ENCODE measurements at places on chromosomes 5 and 9.

DNA sequence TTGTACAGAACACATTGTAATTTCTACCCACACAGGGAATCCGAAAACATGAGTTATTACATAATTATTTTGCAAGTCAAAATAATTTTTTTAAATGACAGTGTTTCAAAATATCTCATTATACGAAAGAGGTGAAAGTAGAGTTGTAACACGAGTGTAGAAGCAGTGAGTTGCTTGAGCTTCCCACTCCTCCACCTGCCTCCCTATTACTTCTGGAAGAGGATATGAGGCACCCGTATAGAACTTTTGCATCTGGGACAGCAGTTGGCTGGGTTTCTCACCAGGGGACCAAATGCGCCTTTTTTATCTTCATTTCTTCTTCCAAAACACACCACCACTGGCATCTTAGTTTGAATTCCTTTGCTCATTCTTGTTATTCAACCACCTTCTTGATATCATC is 779.0 kb upstream of the COX7C start:
- DNase-seq = no peak

- no peak for DNase-seq
Observed at GRCh38 chr9:81627481-81627880, 61.9 kb downstream of the TLE1 start.

DNA sequence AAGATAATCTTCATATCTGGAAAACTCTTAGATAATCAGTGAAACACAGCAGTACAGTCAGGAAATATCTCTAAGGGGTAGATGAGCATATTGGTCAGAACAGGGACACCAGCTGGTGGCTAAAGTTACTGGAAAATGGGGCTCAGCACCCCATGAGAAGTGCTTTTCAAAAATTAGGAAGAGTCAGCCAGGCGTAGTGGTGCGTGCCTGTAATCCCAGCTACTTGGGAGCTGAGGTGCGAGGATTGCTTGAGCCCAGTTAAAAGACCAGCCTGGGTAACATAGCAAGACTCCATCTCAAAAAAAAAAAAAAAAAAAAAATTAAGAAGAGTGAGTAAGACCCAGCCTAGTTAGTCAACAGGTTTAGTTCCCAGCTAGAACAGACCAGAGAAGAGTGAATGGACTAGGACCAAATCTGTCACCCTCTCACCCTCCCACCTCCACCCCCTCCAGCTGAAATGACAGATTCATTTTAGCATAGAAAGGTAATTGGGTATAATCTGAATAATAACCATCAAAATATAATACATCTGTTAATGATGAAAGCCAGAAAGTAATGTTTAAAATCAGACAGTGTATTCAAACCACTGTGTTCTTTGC is 120.9 kb downstream of the CDC42SE2 start:
- DNase-seq = no peak

DNA sequence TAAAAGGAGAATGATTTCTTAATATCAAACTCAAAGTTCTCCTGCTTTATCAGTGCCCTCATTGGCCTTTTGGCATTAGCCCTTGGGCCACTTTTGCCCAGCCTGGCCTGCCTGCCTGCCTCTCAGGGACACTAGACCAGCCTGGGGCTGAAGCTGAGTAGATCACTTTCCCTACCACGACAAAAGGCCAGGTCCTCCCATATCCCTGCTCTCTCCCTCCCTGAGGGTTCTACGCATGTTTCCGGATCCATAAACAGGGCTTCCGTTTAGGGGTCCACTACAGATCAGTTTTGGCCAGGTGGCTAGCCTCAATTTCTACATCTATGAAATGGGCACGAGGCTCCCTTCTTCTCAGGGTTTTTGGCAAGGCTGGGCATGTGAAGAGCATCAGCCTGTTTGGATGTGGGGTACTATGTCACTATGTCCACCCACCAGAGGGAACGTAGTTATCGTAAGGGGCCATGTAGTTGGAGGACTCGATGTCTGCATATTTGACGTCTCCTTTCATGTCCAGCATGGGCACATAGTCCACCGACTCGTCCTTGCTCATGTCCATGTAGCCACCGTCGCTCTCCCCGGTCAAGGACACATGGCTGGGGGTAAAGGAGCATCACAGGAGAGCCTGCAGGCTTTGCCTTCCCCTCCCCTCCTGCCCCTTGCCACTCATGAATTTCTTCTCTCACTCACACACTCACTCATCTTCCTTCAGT is 34.0 kb downstream of the PDGFRB start:
- no peak for DNase-seq

DNA sequence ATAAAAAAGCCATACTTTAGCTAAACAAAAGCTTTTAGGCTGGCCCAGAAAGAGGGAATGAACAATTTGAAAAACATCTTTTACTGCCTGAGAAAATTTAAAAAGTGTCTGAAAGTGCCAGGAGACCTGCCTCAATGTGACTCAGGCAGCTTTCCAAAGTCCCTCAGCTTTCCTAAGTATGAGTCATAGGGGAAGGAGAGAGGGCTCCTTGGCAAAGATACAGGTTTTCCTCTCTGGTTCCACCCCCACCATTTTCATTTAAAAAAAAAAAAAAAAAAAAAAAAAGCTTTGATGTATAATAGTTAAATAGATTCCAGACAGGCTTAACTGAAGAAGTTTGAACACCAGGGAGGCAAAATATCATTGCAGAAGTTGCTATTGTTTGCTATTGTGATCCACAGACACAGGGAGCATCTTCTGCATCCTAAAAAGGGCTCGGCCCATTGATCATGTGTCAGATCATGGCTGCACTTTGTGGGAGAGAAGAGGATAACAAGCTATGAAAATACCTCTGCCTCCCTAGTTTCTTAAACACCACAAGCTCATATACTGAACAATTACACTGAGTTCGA is 71.5 kb downstream of the MRPS27 start:
- DNase-seq = no peak

DNA sequence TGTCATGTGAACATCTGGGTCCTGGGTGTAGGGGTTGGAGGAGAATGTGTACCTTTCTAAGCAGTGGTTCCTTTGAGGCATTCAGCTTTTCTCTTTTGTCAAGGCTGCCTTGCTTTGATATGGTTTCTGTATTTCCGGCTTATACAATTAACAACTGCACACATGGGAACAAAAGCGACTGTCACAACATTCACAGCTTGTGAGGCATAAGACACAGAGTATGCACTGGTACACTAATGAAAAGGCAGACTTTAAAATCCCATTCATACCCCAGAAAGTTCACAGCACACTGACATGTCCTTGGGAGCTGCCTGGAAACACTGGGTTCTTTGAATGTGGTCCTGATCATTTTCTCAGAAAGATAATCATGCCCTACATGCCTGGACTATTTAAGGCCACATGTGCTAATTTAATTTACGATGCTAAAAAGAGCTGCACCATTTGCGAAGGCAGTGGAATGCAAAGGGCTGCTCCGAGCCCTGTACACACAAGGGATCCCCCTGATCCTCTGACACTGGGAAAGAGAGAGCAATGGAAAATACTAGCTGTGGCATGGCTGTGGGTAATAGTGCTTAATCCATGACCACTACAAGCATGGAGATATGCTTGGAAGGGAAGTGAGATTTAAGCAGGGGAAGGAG is 131.8 kb downstream of the EFNA5 start:
- DNase-seq = no peak

DNA sequence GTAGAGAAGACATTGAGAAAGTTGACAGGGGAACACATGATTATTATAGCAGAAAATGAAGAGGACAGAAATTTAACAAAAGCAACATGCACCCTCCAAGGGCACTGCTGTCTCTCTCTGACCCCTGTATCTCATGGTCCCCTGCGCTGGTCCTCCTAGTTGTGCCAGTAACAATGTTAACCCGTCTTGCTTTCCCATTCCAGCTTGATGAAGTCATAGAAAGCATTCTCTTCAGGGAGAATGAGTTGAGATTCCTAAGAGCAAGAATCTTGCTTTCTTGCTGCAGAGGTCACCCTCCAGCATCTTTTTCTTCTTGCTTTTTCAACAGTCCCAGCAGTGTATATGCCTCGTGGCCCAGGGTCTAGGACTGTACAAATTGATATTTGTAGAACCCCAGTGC is 279.6 kb upstream of the ADAMTSL1 start:
- no peak for DNase-seq

DNA sequence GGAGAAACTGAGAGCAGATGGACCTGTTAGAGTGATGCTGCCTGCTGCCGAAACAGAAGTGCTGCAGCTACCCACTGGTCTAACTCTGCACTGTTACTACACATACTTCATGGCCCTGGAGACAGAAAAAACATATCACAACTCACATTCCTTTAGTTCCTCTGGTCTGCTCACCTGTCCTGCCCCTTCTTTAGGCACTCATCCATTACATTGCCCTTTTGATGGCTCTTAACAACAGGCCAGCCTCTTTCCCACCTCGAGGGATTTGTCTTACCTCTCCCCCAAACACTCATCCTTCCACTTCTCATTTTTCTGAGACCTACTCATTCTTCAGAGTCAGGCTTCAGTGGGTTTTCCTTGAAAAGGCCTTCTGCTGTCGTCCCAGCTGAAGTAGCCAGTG is 49.2 kb downstream of the KCTD16 start:
- DNase-seq = no peak

DNA sequence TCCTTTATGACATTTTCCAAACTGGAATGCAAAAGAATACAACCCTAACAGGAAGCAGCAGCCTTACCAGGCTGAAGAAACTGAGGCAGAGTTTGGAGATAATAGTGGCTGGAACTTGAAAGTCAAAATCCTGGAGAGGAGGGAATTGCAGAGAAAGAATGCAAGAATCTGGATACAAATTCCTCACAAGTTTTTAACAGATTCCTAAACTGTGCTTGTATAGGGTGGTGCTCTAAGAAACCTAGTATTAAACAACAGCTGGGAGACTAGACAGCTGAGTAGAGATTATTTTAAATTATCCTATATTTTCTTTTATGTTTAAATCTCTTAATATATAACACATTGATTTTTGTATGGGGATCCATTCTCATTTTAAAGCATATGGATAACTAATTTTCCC is 30.7 kb downstream of the INVS start:
- no peak for DNase-seq

DNA sequence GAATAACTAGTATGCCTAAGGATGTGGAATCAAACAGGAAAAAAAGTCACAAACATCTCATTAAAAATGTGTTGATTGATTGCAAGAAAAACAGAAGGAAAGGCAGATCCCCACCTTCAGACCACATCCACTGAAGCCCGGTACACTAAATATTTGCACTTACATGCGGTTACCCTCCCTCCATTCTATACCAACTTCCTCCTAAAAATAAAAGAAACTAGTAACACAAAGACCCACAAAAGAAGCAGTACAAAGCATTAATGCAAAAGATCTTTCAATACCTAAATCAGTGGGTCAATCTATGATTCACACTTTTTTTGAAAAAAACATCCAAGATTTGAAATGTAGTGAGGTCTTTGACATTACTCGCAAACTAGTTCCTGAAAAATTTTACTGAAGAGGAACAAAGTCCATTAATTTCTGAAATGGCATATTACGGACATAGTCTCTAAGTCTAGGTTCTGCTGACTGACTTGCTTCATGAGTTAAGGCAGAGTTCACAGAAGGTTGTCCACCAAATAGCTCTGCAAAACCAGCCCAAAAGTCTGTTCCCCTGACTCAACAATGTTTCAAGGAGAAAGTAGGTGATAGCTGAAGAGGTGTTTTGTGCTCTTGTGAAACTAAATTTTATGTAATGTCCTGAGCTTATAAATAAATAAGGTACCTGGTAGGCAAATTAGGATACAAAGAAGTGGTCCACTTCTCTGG is 100.7 kb downstream of the PAM start:
- DNase-seq = peak; percentile 38

GRCh38 chr9:115146581-115147021 is 28.6 kb upstream of the TNC start:
- DNase-seq = no peak

DNA sequence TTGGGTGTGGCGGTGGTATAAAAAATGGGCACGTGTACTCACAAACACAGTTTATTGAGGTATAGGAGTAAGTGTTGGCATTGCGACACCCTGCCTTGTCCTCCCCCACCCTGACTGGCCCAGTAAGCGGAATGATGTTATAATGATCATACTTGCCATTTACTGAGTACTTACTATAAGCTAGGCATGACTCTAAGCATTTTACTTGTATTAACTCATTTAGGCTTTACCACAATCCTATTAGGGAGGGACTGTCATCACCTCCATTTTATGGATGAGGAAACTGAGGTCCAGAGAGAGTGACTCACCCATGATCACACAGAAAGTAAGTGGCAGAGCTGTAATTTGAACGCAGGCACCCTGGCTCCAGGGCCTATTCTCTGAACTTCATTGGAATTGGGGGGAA is 2.3 kb downstream of the SMIM3 start:
- DNase-seq = peak; percentile 81

DNA sequence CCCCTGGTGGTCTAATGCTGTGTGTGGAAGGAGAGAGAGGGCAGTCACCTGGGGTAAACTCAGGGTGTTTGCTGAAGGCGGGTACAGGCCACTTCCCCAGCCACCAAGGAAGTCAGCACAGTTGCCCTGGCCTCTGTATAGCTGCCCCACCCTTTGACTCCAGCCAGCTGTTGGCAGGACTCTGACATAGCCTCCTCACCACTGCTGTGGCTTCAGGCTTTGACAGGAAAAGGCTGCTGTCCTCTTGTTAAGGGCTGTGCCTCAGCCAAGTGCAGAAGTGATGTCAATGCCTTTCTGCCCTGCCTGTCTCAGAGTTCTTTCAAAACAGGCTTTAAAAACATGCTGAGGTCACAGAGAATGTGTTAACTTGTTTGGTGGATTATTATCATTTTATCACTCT is 487.2 kb upstream of the KLF4 start:
- peak; percentile 64 for DNase-seq

- DNase-seq = no peak
Observed at GRCh38 chr9:127598839-127599549, 13.1 kb upstream of the STXBP1 start.

DNA sequence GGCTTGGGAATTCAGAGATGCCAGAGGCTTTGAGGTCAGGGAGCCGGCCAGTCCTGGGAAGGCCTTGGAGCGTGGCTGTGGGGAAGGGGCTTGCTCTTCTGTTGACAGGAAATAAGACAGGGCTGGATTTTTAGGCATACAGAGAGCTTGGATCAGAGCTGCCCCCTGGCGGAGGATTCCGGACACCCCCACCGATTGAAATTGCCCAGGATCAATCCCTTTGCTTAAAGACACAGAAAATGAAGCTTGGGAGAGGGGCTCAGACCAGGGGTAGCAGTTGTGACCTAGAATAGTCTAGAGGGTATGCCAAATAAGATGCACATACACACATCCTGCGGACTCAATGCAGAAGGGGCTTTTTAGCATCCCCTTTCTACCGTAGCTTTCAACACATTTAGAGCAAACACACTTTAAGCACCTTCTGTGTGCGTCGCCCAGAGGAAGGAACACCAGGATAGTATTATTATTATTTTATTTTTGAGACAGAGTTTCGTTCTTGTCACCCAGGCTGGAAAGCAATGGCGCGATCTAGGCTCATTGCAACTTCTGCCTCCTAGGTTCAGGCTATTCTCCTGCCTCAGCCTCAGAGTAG is 1.7 kb upstream of the NTMT1 start:
- peak; percentile 46 for DNase-seq

DNA sequence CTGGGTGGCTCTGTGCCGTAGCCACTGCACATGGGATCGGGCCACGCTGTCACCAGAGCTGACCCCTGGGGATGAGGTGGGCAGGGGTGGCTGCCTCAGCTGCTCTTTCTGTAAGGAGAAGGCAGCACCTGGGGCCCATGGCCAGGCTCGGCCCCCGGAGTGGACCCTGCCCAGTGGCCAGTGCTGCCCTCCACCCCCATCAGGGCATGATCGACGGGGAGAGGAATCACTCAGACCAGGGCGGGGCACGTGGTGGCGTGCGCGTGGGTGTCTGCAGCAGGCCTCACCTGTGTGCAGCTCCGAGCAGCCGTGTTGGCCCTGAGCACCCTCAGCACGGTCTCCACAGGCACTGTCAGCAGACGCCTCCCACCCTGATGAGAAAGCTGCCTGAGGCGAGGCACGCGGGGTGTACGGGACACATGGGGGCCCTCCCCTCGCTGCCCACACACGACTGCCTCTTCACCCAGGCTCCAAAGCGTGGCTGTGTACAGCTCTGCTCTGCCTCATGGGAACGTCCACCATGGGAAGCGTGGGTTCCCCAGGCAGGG is 8.6 kb upstream of the CARD9 start:
- no peak for DNase-seq
